IPS DF 19.7 (cell line): ENCODE measurements at places on chromosomes 7 and 10.

DNA sequence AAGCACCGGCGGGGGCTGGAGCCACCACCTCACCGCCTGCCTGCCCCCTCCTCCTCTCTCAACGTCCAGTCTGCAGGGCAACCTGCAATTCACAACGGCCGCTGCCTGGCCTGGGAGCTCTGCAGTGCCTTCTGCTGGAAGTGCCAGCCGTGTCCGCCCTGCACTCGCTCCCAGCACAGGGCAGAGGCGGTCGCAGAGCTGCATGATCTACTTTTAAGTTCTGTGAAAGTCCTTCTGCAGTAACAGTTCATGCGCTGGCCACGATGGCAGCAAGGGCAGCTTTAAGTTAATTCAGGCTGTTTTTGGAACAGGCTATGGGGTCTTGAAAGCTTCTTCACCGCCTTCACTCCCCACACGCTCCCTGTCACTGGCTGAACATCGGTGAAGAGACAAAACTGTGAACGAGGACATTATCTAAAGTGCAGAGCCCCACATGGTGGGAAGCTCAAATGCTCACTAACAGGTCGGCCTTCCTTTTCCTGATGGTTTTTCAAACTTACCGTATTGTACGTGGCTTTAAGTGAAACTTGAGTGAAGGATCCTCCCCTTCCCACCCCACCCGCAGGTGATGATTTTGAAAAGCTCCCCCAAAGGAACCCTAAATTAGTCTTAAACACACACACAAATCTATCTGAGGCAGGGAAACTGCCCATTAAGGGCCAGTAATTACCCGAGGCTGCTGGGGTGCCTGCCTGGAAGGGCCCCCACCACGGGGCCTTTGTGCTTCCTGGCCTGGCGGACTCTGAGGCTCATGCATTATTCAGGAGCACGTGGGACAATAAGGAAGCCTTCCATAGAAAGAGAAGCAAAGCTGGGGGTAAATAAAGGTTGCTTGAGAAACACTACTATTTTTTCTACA lies 504.3 kb downstream of the DNAJB6 start:
- no peak for DNase-seq

DNA sequence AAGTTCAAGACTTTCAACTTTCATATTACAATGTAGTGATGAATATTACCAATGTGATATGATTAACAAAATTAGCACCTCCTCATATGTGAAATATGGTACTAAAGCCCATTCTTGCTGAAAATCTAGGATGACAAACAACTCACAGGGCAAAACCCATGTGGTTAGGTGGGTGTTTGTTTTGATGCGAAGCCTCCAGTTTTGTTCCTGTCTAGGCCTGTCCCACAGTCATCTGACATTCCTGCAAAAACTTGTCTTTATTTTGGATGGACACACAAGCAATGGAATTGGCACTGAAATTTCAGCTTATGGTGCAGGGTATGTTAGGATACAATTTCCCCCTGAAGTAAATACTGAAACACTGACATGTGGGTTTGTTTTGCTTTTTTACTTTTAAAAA lies 95.3 kb downstream of the PARD3 start:
- DNase-seq, result no peak

GRCh38 chr7:137820677-137821420 lies 25.9 kb downstream of the DGKI start:
- peak; percentile 20 for DNase-seq

GRCh38 chr7:90597563-90598253 lies 1.6 kb downstream of the CDK14 start:
- no peak for DNase-seq

GRCh38 chr7:2542011-2542915 lies 13.1 kb downstream of the BRAT1 start:
- no peak for DNase-seq

DNA sequence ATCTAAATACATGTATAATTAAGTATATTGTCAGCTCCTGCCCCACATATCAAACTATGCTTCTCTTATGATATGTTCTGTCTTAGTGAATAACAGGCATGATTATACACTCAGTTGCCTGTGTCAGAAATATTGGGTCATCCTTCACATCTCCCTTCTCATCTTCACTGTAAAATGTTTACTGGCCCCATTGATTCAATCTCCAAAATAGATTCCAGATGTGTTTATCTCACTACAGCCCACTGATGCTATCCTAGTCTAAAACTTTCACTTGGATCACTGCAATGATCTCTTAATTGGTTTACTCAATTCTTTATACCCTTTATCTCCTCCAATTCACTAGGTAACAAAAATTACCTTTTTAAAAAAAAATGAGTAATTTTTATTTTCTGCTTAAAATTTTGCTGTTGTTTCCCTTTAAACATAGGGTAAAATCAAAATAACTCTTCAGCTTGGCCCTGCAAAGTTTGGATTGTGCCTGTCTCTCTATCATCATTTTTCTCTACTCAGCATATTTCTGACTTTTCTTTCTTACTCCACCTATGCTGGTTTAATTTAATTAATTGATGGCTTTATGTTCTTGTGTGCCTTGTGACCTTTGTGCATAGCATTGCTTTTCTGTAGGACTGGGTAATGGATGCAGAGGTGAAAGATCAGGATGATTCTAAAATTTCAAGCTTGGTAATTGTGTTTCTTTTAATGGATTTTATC lies 233.9 kb upstream of the FOXP2 start:
- DNase-seq, result no peak

- no peak for DNase-seq
These were observed 83.5 kb upstream of the GNA12 start for GRCh38 chr7:2927592-2927991.

DNA sequence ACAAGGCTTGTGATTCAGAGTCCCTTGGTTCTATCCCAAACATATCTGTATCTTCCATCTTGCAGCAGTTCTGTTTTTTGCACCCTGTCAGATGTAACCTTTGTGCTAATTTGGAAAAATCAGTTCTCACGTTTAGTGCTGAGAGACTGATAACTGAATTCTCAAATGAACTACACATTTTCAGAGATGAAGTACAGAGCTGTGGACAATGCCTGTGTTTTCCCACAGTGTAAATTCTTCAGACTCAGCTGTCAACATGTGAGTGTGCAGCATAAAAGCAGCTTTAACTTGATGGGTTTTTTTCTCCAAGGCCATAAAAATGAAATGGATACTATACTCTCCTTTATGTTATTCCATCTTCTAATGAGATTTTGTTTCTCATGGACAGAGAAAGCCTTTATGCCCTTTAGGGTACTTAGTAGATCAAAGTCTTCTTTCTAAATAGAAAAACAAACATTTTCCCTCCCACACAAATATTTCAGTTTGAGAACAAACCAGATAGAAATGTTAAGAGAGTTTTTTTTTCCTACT lies 150.9 kb downstream of the SEMA3A start:
- DNase-seq, result no peak

- no peak for DNase-seq
These were observed 28.1 kb downstream of the DNMBP start for GRCh38 chr10:99981581-99982199.

DNA sequence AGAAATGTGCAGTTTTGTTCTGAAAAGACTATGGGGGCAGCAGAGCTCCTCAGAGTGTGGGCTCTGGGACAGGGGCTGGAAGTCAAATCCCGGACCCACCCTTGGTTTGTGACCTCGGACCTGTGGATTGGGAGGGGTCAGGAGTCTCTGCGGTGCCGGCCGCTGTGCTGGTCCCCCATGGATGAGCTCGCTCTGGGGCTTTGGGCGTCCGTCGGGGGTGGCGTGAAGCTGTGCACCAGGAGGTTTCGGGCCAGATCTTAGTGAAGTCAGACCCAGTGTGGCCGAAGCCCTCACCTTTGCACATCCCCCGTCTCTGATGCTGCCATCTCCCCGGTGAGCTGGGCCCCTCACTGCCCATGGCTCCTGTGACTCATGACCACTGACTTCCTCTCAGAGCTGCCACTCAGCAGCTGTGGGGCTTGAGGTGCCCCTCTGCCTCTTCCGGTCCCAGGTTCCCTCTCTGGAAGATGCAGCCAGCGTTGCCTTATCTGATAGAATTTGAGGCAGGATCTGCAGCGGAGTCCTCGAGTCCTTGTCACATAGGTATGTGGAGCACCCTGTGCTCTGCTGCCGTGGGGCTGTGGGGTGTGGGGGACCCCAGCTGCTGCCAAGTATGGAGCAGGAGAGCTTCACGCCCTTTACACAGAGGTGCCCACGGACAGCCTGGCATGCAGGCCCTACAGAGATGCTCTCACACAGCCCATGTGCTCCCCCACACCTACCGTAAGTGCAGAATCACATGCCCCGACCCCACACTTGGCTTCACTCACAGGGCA lies 11.4 kb upstream of the SCART1 start:
- no peak for DNase-seq

DNA sequence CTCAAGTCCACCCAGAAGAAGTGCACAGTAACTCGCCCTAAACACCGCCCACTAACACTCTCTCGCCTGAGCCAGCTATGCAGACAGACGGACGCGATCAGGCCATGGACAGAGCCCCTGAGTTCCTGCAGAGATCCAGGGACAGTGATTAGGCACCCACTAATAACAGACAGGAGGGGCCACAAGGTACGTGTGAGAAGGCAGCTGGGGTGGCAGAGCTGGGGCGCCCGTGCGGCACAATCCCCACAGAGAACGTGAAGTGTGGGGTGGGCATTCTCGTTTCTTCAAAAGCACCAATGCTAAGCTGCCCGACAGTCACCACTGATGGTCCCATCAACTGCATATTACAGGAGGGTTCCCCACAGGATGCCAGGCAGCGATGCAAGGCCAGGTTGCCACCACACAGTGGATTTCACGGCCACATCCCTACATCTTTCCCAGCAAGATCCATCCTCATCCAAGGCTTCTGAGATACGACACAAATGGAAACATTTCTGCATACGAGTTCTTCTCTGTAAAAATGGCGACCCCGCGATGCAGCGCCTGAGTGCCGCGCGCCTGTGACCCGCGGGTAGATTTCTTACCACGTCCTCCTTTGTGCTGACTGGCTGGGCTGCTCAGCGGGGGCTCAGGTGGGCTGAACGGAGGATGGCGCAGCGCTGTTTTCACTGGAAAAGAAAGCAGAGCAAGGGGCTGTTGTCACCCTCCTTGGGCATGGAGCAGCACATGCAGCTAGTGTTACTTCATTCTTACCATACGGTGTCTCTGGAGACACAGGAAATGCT lies 237.5 kb downstream of the TNS3 start:
- no peak for DNase-seq

DNA sequence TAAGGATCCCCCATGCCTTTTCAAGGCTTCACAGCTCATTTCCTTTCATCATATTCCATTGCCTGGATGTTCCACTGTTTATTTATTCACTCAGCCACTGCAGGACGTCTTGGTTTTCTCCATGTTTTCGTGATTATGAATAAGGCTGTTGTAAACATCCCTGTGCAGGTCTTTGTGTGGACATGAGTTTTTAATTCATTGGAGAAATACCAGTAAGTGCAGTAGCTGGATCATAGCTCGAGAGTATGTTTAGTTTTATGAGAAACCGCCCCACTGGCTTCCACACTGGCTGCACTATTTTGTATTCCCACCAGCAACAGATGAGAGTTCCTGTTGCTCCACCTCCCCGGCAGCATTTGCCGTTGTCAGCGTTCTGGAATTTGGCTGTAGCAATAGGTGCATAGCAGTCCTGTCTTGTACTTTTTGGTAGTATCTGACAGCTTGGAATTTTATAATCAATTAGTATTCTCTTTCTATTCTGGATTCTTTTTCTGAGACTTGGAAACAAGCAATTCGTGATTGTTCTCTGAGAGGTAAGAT lies 269.9 kb upstream of the PITRM1 start:
- DNase-seq, result no peak

DNA sequence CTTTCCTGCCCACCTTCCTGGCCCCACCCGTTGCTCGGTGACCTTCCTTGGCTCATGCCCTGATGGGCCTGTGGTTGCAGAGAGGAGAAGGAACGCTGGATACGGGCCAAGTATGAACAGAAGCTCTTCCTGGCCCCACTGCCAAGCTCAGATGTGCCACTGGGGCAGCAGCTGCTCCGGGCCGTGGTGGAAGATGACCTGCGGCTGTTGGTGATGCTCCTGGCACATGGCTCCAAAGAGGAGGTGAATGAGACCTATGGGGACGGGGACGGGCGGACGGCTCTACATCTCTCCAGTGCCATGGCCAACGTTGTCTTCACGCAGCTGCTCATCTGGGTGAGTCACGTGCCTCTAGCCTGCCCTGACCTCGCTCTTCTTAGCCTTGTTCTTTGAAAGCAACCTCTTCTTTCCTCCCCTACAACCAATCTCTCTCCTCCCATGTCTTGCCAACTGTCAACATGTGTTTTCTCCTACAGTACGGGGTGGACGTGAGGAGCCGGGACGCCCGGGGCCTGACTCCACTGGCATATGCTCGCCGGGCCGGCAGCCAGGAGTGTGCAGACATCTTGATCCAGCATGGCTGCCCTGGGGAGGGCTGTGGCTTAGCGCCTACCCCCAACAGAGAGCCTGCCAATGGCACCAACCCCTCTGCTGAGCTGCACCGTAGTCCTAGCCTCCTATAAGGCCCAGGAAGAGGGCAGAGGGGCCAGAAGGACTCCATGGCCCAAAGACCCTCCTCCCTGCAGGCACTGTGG lies 24.1 kb downstream of the GBX1 start:
- no peak for DNase-seq

- DNase-seq, result no peak
These were observed 9.5 kb downstream of the HIPK2 start for GRCh38 chr7:139768249-139768824.

- no peak for DNase-seq
These were observed 165.5 kb downstream of the SNX13 start for GRCh38 chr7:17774716-17775288.
